Cerebellum (tissue), 4 donors: ENCODE measurements at places on chromosomes 2 and 18.

GRCh38 chr2:226758921-226759640 lies 40.5 kb downstream of the IRS1 start:
- peak; percentile 7 for DNase-seq

DNA sequence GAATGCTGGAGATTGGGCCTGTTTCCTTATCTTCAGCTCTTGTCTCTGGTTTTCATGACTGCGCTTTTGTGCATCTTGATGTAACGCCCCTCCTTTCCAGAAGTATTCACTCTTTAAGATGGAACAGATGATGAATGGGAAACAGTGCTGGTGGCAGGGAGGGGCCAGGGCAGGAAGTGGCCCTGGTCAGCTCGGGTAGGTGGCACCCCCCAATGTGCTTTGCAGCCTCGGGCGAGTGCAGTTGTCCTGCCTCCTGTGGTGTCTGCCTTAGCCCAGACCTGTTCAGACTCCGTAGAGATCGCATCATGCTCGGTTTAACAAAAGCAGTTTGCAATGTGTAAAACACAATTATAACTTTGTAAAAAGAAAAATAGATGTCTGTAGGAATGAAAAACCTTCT lies 17.0 kb upstream of the MGAT4A start:
- no peak for DNase-seq

DNA sequence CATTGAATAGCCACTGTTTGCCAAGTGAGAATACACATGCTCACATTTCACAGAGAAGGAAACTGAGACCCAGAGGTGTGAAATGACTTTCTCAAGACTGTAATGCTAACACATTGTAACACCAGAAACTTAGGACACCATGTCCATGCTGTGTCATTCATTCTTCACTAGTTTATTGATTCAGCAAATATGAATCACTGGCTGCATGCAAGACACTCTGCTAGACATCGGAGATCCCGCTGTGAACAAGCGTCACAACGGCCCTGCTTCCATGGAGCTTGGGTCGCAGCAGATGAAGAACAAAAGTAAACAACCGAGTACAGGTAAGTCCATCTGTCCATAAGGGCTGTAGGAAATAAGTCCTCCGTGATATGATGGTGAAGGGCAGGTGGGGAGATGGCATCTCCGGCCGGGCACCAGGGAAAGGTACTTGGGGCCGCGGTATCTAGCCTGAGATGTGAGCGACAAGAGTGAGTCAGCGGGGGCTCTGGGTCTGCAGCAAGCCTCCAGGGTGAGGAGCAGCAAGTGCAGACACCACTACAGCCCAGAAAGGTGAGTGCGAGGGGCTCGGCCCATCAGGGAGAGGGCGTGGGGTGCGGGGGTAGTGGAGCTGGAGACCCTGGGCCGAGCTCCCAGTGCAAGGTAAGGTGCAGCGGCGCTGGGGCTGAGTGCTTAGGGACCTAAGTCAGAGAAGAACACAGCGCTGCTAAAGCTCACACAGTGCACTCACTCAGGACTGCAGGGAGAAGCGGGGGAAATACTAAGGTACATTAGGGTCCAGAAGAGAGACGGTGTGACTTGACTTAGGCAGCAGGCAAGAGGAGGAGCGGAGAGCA lies 391.2 kb downstream of the FBXO15 start:
- DNase-seq: no peak

GRCh38 chr2:46278952-46279351 lies 18.3 kb upstream of the EPAS1 start:
- peak; percentile 28 for DNase-seq

- no peak for DNase-seq
Observed at GRCh38 chr18:3286159-3286558, 24.2 kb downstream of the MYL12B start.

DNA sequence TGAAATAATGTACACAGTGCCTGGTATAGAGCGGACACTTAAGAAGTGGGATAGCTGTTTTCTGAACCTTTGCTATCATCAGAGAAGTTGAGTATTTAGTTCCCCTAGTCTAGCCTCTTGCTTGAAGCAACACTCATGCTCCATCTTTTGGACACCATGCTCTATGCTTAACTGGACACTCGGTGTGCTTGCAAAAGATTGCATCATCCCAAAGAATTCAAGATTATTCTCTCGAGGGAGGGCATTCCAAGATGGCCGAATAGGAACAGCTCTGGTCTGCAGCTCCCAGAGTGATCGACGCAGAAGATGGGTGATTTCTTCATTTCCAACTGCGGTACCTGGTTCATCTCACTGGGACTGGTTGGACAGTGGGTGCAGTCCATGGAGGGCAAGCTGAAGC lies 143.9 kb upstream of the FSHR start:
- DNase-seq: no peak

- no peak for DNase-seq
Observed at GRCh38 chr2:9712263-9712662, 81.5 kb upstream of the YWHAQ start.

DNA sequence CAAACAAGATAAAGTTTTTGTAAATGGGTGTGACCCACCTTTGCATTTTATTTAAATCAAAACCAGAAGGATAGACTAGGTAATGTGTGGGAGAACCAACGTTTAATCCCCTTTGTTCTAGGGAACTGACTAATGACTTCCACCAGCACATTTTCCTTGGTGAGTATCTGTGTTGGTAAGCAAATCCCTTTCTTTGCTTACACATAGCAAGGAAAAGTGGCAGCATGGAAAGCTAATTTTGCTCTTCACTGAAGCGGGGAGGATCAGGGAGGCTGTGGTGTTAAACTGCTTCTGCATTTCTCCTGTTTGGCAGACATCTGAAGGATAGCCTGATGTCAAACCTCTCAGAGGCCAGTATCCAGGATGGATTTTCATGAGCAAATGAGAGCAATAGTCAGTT lies 331.1 kb downstream of the PTPRM start:
- DNase-seq: no peak

DNA sequence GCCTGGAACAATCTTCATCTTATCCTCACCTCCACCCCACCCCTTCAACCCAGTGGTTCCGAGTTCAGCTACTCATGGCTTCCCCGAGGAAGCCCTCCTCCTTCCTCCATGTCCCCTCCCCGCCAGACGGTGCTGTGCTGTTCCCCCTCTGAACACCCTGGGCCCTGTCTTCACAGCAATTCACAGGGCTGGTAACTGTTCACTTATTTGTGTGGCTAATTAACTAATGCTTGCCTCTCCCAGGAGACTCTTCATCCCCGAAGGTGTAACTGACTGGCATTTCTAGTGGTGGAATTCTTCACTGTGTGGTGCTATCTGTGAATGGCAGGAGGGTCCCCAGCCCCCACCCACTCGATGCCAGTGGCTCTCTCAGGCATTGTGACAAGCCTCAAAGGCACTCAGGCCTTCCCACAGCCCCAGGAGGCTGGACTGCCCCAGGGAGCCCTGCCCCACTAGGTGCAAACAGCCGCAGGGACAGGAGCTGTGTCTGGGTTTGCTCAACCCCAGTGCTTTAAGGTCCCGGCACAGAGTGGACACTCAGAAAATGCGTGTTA lies 133.7 kb upstream of the ID2 start:
- DNase-seq: no peak

DNA sequence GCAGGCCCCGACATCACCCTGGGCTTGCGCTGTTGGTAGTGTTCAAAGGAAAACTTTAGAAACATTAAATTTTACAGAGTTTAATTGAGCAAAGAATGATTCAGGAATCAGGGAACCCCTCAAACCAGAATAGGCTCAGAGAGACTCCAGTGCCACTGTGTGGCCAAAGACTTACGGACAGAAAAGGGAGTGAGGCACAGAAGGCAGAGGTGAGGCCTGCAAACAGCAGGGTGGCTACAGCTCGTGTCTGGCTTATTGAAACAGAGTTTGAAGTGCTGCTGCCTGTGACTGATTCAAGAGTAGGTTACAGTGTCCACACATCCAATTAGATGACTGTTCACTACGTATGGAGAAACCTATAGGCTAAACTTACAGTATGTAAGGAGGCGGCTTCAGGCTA lies 2.4 kb upstream of the CTDP1 start:
- no peak for DNase-seq

GRCh38 chr2:225999692-226000091 lies 600.2 kb downstream of the NYAP2 start:
- DNase-seq: no peak

GRCh38 chr2:14673351-14673875 lies 40.9 kb downstream of the LRATD1 start:
- DNase-seq: no peak

DNA sequence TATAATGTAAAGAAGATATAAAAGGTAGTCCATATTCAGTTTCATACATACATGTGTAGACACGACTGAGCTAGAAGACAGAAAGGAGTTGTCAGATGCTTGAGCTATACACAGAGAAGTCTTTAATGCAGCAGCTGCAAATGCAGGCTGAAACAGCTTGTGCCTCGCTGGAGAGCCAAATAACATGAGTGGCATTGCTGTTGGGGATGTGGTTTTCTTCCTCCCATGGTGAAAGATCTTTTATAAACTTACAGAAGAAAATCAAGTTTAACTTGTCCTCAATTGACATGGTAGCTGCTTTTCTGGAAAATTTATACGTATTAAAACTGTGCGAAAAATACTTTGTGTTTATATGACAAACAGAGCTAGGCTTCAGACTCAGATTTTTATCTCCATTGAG lies 16.4 kb upstream of the IL1R1 start:
- DNase-seq: no peak

- DNase-seq: peak; percentile 30
Observed at GRCh38 chr2:3470166-3470651, 49.1 kb downstream of the ADI1 start.

DNA sequence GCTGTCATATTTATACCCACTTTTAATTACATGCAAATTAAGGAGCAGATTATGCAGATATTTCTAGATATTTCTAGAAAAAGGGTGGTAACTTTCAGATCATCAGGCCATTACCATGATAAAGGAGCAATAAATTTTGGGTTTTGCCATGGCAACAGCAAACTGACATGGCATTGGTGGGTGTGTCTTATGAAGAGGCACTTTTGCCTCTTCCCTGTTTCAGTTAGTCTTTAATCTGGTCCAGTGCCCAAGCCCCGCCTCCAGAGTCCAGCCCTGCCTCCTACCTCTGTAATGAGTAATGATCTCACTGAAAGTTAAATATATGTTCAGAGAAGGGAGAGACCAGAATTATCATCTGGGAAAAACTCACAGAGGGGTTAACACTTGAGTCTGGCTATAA lies 124.8 kb downstream of the SCG2 start:
- DNase-seq: no peak

DNA sequence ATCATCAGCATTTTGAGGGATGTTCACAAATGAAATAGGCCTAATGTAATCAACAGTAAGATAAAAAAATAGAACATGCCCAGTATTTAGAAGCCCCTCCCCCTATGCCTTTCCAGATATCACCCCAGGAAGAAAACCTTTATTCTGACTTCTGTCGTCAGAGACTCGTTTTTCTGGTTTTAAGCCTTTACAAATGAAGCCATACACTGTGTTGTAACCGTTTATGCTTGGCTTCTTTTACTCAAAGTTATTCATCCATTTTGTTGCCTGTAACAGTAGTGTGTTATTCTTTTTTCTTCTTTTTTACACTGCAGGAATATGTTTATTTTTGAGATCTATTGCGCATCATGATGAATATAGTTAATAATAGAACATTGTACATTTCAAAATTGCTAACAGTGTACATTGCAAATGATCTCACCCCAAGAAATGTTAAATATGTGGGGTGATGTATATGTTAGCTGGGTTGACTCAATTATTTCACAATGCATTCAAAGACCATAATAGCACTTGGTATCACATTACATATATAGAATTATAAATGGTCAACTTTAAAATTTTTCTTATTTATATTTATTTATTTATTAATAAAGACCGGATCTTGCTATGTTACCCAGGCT lies 28.1 kb upstream of the PNPT1 start:
- no peak for DNase-seq

DNA sequence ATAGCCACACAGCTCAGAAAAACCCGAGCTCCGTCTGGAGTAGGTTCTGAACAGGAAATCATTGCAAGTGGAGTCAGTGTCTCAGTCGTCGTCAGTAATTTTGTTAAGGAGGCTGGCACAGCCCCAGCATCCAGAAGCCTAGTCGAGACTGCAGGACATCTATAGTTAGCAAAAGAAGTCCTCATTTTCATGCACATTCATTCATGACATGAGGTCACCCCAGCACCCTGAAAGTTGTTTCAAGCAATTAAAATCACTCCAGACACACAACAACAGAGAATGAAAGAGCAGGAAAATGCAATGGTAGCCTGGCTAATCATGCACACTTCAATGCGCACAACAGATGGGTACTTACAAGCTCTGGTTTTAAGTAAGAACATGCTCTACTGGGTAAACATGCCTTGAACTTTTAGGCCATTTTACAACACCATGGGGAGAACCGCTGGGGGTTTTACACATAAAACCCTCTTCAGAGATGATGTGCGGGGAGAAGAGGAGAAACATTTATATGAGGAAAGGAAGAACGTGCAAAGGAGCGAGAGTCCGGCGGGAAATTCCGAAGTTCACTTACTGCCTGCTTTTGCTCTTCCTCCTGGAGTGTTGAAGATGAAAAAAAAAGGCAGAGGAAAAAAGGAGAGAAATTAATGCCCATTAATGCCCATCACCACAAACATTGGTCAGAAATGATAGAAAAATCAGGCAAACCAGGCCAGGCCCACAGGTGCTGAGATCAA lies 77.4 kb upstream of the DNMT3A start:
- no peak for DNase-seq

- no peak for DNase-seq
Observed at GRCh38 chr2:20069756-20070155, 18.3 kb upstream of the LAPTM4A start.

DNA sequence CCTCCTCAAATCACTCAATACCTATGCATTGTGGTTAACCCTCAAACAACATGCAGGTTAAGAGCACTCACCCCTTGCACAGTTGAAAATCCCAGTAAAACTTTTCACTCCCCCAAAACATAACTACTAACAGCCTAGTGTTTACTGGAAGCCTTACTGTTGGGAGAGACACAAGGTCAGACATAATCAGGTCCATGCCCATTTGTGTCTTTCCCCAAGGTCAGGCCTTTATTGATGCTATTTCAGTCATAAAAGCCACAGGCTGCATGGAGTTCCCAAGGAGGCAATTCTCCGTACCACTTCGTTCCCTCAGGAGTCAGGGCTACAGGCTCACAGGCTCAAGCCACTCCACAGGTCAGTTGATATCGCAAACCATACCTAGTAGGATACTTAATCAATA lies 180.2 kb downstream of the NCK2 start:
- DNase-seq: no peak
